NAMALWA (cell line): ENCODE measurements at places on chromosomes 11 and 22.

DNA sequence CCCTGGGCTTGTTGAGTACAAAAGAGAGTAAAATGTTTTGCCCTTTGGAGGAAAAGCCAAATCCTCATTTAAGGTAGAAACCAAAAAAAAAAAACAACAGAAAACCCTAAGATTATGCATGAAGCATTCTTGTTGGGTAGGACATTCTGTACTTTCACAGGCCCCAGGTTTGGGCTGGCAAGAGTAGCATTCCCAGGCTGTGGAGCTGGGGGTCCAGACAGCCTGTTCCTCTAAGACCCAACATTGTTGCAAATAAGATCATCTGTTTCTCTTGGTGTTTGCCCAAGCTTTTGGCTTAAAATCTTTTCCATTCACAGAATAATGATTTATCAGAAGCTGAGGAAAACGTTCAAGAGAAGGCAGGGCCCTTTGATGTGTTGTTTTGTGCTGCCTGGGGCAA lies 123.8 kb downstream of the MICAL2 start:
- no peak for DNase-seq

GRCh38 chr22:24937114-24937513 lies 9.4 kb downstream of the LHFPL7 start:
- peak; percentile 43 for DNase-seq

DNA sequence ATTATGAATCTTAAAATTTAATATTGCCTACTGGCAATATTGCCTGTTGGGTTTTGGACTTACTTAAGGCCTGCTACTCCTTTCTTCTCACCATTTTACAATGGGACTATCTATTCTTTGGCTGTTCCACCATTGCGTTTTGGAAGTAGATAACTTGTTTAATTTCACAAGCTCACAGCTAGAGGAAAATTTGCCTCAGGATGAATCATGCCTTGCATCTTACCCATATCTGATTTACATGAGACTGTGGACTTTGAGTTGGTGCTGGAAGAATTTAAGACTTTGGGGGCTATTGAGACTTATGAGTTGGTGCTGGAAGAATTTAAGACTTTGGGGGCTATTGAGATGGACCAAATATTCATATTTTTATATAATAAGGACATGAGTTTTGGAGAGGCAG lies 662.6 kb downstream of the METTL15 start:
- DNase-seq = no peak

DNA sequence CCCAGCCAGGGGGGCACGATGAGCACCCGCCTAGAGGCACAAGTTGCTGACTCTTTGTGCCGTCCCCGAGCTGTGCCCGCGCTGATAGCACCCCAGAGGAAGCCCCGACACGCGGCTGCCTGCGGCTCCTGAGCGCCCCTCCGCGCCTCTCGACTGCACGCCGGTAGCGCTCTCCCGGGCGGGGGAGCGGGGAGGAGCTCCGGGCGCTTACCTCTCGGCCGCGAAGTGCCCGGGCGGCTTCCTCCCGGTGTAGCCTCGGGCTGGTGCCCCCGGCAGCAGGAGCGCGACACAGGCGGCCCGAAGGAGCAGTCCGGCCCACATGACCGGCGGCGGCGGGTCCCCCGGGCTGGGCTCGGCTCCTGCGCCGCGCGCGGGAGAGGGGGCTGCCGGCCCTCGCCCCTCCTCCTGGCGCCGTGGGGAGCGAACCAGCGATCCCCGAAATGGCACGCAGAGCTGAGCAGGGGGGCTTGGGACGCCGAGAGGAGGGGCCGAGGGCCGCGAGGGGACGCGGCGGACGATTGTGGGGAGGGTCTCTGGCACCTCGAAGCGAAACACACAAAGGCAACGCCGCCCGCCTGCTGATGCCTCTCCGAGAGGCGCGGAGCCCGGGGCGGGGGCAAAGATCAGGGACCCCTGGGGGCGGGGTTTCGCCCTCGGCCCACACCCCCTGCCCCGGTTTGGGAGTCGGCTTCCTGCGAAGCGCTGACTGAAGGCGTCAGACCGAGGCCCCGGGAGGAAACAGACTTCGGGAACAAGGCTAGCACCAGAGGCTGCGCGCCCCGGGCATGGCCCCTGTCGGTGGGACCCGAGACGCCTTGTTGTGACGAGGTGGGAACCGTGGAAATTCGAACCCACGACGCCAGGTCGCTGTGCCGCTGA lies at the start of gene VWCE:
TSS of gene VWCE (minus strand) at position 600 of the 879 bp plus-strand sequence. CDS start at position 321, 279 bp downstream.
- peak; percentile 85 for DNase-seq

- DNase-seq = no peak
These were observed 175.8 kb upstream of the BDNF start for GRCh38 chr11:27875831-27876775.

GRCh38 chr22:31585161-31585859 lies 76.7 kb downstream of the PISD start:
- no peak for DNase-seq

DNA sequence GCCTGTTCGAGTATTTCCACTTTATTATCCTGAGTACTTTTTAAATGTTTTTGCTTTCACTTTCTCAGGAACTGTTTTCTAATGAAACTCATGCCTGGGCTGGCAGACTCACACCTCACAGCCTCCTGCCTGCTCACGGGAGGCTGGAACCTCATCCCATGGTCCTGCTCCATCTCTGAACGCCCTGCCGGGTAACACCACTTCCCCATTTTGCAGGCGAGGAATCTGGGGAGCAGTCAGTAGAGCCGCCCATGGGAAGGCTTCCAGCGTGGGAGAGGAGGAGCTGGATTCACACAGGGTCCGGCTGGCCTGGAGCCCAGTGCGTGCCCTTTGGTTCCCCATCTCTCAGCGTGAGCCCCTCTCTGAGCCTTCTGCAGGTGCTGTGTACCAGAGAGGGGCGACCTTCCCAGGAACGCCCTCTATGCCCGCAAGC lies 53.6 kb downstream of the SCUBE1 start:
- DNase-seq = no peak

- no peak for DNase-seq
These were observed 61.8 kb upstream of the PRODH start for GRCh38 chr22:18997925-18998315.

GRCh38 chr22:46150034-46150654 lies at the start of gene PPARA:
Gene PPARA, plus strand, starts transcription at chr22:46150526. Its CDS starts 47,858 bp downstream, at chr22:46198384.
- peak; percentile 80 for DNase-seq

DNA sequence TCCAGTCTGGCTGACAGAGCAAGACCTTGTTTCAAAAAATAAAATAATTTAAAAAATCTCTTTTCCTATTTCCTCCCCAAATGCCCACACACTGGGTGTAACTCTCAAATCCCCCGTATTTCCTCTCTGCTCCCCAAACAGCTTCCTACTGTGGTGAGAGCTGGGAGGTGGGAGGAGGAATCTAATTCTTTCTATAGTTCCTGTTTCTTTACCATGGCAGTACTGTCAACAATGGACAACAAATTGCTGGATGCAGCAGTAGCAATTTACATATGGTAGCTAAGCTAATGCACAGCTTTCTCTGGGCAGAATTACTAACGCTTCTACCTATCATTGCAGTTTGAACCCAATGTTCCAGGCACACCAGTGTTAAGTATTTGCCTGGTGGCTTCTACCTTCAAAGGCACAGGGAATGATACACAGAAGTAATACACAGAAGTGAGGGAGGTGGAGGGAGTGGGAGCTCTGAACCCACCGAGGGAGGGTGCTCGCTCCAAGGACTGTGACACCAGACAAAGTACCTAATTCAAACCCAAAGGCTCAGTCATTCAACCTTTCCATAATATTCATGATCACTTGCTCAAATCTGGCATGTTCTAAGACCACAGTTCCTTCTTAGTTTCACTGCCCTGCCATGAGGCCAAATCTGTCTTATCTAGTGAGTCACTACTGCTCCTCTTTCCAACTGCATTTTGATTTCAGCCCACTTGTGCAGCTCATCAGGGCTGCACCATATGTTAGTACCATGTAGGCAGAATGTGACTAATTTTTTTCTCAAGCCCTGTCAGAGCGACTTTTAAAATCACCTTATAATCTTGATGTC lies 37.9 kb downstream of the CELF1 start:
- DNase-seq = peak; percentile 60
